ENCODE measurements at places on chromosomes 7 and 10.

DNA sequence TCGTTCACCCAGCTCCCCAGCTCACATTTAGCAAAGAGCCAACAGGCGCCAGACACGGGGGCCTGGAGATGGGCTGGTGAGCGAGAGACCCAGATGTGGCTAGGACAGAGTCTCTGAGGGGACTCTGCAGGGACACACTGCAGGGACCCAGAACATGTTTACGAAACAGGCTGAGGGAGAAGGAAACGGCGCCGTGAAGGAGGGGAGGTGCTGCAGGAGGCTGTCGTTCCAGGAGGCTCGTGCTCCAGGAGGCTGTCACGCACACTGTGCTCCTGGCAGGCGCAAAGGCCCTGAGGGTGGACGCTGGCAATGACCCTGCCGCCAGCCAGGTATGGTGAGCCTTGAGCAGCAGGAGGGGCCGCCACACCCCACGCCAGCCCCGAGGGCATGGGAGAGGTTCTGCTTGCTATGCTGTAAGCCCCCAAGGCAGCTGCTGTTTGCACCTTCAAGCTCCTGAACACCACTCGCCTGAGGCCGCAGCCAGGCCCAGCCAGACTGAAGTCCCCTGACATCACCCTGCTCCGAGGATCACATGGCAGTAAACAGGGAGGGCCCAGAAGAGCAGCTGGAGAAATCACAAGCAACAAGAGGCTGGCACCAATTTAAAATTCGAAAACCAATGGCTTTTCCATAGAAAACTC lies 27.3 kb downstream of the ADAP1 start:
- no peak for DNase-seq

DNA sequence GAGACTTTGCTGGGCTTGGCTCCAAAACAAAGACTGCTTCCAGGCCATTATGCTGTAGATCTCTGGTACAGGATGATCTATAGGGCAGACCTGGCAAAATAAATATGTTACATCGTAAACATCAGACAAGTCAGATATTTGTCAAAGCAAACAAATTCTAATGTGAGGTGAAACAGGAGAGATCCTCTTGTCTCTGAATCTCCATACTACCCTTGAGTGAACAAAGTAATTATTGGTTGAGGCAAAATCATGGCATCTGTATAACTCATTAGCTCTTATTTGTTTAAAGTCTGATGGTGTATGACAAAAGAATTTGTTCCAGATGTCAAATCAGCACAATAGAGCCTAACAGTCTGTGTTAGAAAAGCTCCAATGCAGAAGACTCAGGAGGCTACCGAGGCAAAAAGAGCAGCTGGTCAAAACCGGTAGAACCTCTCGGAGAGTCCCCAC lies 1291.5 kb downstream of the TYW1 start:
- DNase-seq: no peak

GRCh38 chr10:15516256-15517085 lies 145.4 kb upstream of the FAM171A1 start:
- no peak for DNase-seq

DNA sequence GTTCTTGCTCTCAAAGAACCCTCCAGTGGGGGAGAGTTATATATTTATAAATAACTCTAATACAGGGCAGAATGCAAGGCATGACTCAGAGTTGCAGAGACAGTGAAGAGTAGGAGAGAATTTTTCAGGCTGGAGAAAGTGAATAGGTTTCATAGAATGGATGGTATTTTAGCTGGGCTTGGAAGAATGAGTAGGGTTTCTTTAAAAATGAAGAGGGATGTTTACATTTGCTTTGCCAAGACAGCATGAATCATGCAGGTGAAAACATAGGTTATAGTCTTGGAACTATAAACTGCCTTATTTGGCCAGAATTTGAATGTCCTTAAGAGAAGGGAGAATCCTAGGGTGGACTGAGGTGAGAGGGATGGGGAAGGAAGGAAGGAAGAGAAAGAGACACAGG lies 124.8 kb downstream of the CPED1 start:
- peak; percentile 21 for DNase-seq

DNA sequence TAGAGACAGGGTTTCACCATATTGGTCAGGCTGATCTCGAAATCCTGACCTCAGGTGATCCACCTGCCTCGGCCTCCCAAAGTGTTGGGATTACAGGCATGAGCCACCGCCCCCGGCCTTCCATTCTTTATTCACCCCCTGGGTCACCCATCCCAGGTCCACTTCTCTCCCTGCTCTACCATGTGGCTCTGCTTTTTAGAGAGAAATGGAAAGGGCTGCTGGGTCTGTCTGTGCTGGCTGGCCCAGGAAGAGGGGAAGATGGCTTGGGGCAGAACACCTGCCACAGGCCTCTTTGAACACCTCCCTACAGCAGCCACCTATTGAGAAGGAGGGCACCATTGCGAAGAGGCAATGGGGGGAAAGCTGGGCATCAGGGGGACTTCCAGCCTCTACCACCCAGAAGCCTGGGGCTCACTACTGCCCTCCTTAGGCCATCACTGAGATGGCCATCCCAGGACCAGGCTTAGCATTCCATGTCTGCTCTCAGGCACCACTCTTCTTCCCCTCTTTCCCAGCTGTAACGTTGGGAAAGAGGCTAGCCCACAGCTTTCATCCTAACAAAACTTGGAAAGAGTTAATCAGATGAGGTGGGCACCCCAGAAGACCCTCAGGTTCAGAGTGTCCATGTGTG lies 256.3 kb downstream of the GRID1 start:
- DNase-seq: no peak

DNA sequence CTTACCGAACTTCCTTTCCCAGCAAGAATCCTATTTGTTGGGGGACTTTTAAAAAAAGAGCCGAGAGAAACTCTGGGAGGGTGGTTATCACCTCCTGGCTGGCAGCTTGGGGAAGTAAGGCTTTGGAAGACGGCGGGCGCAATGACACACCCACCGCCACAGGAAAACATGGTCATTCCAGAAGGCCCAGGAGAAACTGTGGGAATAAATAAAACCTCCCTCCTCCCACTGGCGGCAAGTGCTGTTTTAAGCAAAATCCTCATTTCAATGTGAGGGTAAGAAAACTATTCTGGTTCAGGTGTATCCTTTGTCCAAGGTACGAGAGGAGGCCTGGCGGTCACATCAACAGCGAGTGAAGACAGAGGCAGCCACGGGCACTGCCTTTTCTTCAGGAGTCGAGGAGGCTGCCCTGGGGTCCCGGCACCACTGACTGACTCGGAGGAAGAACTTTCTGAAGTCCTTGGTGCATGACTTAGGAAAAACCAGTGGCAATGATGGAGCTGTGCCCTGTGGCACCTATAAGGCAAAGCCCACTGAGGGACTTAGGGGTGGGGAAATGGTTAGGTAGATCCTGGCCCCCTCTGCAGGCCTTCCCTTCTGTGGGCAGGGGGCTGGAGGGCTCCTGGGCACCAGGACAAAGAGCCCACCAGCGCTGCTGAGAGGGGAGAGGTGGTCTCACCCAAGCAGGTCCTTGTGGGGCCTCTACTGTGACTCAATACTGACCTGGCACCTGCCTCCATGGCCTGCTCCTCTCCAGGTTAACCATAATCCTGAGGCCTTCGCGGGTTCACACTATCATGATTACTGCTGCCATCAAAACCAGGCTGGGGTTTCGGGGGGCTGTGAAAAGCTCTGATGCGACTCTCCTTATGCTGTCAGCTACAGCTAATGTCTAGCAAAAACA lies 21.4 kb downstream of the DNAJB12 start:
- no peak for DNase-seq

GRCh38 chr7:104758504-104758903 lies 255.5 kb upstream of the KMT2E start:
- peak; percentile 46 for DNase-seq

GRCh38 chr10:24206334-24206733 lies 2.6 kb upstream of the KIAA1217 start:
- no peak for DNase-seq

- no peak for DNase-seq
Observed at GRCh38 chr10:119474606-119475005, 67.9 kb downstream of the RGS10 start.

GRCh38 chr7:42227541-42227935 lies 9.5 kb downstream of the GLI3 start:
- no peak for DNase-seq

- no peak for DNase-seq
Observed at GRCh38 chr7:9181356-9181755, 747.9 kb downstream of the NXPH1 start.

GRCh38 chr10:131146790-131147189 lies 164.7 kb downstream of the TCERG1L start:
- DNase-seq: no peak

GRCh38 chr7:122790591-122790990 lies 87.9 kb upstream of the RNF148 start:
- DNase-seq: no peak

- peak; percentile 100 for DNase-seq
Observed at GRCh38 chr7:111198255-111198654, 107.3 kb downstream of the LRRN3 start.

DNA sequence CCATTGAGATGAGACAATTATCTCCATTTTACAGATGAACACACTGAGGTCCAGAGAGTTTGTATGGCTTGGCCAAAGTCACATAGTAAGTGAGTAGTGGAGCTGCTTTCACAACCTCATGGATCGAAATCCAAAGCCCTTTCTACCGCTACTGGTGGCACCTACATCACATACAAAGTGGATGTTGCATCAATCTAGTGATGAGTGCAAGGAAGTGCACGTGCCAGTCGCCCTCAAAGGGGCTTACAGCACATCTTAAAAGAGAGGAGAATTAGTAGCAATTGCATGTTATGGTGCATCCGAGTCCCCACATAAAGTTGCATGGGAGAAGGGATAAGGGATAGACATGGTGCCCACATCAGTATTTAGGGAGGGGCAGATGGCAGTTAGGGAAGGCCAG lies 31.0 kb upstream of the GPR26 start:
- no peak for DNase-seq

DNA sequence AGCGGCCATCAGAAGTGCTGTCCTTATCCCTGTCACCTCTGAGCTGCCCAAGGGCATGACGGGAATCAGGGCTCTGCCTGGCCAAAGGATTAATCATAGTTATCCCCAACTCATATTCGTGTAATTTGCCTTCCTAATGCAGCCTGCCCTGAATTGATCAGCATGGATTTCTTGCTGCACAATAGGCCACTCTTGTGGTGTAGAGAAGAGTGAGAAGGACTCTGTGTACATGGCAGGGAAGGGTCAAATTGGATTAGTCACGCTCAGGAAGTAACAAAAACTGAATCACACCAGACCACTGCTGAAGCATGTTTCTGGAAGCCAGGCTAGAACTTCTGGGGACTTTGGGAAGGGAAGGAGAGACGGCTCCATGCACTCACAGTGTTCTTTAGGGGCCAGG lies 227.0 kb downstream of the BUB3 start:
- DNase-seq: peak; percentile 43

- DNase-seq: peak; percentile 97
Observed at GRCh38 chr7:41189866-41190265, 513.0 kb downstream of the INHBA start.

GRCh38 chr10:119980956-119981750 lies 88.6 kb downstream of the SEC23IP start:
- DNase-seq: no peak

DNA sequence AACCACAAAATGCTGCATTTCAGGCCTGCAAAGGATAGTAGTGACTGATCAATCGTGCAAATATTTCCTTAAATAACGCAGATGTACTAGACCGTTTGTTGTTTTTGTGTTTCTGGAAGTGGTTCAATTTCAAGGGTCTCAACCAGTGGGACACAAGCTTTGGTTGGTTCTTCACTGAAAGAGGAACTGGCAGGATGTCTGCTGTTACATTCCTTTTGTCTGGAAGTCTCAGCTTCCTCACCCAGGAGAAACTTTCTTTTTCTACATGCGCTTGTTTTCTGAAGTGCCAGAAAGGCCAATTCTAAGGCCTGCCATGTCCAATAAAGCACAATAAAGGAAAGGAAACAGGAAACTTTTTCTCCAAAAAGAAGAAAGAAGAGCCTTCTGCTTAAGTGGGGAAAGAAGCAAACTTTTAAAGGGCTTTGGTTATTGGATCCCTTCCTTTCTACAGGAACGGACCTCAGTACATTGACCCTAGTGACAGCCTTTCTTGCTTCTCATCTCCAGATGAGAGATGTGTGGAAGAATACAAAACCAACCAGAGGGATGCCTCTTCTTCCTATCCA lies 4.1 kb downstream of the DKK1 start:
- peak; percentile 63 for DNase-seq

DNA sequence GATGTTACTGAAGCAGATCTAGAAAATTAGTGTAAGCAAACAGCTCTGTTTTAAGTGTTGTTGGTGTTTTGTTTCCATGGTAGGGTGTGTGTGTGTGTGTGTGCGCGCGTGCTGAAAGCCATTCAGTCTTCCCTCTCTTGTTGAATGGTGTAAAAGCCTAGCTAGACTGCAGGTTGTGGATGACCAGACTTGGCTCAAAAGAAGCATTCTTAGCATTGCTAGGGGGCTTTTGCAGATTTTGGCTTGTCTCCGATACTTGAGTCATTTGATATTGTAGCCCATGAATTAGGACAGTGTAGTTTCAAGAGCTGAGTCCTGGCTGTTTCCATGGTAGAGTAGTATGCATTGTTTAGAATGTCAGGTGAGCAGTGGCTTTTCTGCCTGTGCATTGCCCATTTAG lies 99.1 kb downstream of the SND1 start:
- DNase-seq: peak; percentile 47

DNA sequence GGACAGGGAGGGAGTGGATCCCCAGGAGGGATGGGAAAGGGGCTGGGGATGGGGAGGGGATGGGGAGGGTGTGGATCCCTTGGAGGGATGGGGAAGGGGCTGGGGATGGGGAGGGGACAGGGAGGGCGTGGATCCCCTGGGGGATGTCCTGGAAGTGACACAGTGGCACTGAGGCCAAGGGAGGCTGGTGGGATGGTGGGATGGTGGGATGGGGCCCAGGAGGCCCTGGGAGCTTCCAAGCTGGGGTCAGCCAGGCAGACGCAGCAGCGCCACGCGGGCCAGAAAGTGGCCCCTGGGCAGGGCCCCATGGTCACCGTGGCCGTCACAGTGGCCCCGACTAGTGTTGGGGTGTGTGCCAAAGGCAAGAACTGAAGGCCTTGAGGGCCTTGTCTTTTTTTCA lies 67.8 kb downstream of the INPP5A start:
- DNase-seq: no peak

DNA sequence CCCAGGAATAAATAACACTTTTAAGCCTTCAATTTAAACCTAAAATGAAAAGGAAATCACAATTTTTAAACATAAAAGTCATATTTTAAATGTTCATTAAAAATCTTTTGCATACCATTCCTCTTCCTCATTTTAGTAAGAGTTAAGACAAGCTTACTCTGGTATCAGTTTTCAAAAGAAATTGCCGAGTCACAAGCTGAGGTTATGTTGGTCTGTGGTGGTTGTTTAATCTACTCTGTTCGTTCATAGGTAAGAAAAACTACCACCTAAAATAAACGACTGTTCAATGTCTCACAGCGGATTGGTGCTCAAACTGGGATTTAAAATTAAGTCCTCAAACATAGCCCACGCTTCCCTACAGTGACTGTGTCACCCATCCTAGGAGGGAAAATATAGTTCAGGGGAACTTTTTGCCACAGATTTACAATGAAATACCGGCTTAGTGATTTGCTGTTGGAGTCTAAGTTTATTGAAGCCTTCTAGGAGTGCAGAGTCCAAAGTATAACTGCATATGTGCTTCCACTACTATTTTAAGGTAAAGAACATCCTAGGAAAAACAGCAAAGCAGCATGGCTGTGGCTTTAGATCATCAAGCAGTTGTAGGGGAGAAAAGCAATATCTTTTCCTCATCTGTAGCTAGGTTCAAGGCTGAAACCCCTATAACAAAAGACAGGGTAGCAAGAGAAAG lies 61.1 kb downstream of the GNAT3 start:
- DNase-seq: peak; percentile 70

- DNase-seq: no peak
Observed at GRCh38 chr10:83562381-83562780, 576.9 kb upstream of the GHITM start.

- DNase-seq: peak; percentile 72
Observed at GRCh38 chr10:127018298-127018650, 113.0 kb downstream of the DOCK1 start.
